Bronchial epithelial cell (primary cell): ENCODE measurements at places on chromosomes 16 and 17.

GRCh38 chr17:46940692-46941404 is 17.9 kb downstream of the GOSR2 start:
- peak; percentile 56 for DNase-seq

DNA sequence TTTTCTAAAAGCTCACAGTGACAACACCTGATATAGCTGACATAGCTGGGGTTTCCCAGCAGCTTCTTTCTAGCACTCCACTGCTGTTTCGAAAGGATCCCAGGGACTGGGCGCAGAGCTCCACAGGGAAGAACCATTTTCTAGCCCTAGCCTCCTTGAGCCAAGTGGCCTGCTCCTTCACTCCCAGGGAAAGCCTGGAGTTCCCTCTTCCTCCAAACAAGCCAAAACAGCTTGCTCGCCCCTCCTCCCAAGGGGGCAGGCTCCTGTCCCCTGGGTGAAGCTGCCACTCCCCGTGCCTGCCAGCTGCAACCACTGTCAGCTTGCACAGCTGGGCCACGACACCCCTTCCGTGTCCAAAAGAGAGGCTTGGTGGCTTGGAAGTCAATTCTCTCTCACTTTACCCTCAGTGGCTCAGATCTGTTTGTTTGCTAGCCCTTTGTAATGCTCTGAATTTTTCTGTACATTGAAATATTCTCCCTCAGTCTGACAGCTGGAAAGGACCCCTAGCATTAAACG is 59.8 kb downstream of the CYTH1 start:
- DNase-seq, result no peak

GRCh38 chr17:74778960-74779359 is 2.8 kb upstream of the NAT9 start:
- DNase-seq, result no peak

- no peak for DNase-seq
Measured at GRCh38 chr16:10022098-10022497, 160.1 kb downstream of the GRIN2A start.

- peak; percentile 91 for DNase-seq
Measured at GRCh38 chr16:21611198-21611555, 11.8 kb downstream of the METTL9 start.

- DNase-seq, result peak; percentile 83
Measured at GRCh38 chr16:83952940-83953795, at the start of gene OSGIN1. Gene OSGIN1 (plus strand): TSS chr16:83953240. CDS start chr16:83957672, 4,432 bp downstream.

DNA sequence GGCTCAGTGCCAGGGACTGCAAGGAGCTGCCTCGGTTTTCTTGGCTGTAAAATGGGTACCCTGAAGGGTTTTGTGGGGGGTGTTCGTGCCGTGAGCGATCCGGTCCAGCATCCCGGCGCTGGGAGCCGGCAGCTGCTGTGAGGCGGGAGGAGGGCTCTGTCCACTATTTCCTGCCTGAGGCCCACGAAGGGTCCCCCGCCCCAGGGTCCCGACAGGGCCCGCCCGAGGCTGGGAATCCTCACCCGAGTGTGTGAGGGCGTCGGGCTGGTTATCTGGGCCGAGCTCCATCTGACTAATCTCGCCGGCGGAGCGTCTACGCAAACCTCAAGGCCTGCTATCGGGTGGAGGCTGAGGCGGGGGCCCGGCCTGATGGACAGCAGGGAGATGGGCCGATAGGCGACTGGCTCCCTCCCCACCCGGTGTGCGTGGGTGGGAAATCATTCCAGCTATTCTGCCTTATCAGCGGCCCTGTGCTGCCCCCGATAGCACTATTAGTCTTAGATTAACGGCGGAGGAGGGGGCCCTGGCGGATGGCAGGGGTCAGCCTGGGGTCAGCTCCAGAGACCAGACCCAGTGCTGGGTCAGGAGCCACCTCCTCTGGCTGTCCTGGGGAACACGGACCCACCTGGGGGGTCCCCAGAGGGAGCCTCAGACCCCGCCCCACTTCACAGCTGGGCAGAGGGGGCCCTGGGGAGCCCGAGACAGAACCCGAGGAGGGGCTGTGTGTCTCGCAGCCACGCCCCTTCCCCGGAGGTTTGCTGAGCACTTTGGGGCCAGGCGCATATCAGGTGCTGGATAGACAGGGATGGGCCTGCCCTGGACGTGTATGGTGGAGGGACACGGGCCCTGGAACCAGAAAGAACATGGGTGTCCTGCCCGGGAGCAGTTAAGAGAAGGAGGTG is 44.7 kb downstream of the ZFPM1 start:
- DNase-seq, result no peak

GRCh38 chr16:28196387-28196987 is 15.3 kb downstream of the XPO6 start:
- no peak for DNase-seq

GRCh38 chr17:63390090-63390489 is 56.0 kb downstream of the CYB561 start:
- DNase-seq, result no peak

- DNase-seq, result no peak
Measured at GRCh38 chr16:75635036-75635435, 12.0 kb upstream of the ADAT1 start.

DNA sequence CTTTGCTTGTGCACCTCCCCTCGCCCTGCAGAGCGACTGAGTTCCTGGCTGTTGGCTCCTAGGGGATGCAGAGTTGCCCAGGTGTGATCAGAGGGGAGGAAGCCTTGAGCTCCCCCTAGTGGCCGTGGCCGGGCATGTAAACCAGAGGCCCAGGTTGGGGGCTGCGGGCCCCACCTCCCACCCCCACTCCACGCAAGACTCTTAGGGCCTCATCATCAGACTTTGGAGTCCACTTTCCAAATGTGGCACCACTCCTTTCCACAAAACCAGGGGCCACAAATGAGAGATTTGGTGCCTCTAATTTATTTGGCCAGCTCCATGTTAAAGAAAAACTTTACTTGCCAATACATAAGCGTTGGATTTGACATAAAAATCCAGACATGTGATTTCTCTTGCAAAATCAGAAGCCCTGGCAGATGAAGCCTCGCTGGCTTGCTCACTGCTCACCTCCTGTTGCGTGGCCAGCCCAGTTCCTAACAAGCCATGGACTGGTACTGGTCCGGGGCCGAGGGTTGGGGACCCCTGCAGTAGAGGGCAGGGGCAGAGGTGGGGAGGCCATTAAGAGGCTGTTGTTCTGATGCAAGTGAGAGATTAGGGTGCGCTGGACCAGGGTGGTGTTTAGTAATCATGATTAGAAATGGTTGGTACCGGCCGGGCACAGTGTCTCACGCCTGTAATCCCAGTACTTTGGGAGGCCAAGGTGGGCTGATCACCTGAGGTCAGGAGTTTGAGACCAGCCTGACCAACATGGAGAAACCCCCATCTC is 28.7 kb upstream of the GAS7 start:
- no peak for DNase-seq

DNA sequence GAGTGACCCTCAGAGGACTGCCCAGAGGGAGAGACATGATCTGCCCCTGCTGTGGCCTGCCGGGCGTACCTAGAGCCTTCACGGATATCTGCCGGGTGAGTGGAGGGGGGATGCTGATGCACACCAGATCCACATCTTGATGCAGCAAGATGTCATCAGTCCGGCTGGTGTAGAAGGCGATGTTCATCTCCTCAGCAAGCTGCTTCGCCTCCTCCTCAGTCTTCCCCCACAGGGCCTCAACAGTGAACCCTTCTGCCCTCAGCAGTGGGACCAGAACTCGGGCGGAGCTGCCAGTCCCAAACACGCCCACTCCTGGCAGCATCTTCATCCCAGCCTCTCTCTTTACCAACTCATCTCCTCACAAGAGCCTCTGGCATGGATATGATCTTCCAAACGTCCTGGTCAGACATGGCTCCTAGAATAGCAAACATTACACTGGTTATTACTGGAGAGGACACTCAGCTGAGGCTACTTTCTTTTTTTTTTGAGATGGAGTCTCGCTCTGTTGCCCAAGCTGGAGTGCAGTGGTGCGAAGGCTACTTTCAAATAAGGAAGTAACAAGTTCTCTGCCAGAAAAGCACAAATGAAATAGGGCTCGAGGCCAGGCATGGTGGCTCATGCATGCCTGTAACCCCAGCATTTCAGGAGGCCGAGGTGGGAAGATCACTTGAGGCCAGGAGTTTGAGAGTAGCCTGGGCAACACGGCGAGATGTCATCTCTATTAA is 18.9 kb downstream of the C16orf86 start:
- DNase-seq, result no peak

GRCh38 chr17:64940055-64940454 is 20.8 kb upstream of the LRRC37A3 start:
- peak; percentile 47 for DNase-seq

GRCh38 chr17:4516735-4517134 is 18.1 kb downstream of the SPNS2 start:
- no peak for DNase-seq

GRCh38 chr16:30372725-30373124 is 1.9 kb upstream of the MYL11 start:
- no peak for DNase-seq

DNA sequence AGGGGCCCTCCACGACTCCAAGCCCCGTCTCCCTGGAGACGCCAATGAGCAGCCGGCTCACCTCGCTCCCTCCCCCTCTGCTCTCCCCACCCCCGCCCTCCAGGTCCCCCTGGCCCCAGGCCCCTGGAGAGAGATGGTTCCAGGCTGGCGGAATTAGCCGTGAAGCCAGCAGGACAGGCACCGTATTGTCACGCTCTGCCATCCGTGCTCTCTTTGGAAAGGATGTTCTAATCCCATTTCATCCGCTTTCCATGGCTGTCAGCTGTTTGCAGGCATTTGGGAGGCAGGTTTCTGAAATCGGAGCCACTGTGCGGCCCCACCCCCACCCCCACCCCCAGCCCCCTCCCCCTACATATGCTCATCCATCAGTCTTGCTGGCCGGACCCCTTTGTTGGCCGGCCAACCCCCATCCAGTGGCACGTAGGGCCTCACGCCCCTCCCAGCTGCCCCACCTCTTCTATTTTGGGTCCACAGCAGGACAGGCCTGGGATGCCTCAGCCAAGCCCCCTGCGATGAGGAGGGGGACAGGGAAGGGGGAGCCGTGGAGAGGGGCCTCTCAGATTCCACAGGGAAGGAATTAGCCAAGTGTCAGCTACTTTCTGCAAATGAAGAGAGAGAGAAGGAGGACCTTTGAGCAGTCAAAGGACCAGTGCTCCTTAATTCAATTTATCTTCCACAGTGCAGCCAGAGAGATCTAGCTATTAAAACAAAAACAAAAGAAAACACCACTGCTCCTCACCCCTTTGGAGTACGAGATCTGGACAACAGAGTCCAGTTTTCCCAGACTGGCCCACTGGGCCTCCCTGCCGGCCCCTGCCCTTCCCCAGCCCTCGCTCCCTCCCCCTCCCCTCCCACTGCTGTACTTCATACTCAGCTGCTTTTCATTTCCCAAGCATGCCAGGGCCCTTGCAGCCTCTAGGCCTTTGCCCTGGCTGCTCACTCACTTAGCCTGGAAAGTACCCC is 30.7 kb downstream of the SDK2 start:
- DNase-seq, result no peak

DNA sequence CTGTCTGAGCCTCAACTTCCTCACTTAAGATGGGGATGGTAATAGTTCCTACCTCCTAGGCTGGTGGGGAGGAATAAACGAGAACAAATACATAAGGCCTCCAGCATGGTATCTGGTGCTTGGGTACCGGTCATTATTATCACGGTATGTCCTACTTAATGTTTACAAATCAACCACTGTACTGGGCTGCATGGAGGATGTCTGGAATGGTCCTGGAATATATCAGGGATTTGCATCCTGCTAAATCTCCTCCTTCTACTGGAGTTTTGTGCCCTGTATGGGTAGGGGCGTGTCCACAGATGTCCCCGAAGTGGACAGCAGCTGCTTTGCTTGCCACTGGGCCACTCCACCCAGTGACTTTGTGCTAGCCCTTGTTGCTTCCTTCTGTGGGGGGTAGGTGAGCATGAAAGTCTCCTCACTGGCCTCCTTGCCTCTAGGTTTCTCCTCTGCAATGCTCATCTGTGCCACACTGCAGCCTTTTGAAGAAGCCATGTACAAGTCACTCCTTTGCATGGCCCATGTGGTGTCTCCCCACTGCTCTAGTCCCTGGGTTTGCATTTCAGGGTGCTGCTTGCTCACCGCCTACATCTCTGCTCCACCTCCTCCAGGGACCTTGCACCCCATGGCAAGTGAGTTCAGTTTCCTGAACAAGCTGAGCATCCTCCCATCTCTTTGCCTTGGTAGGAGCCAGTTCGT is 2.2 kb upstream of the CMIP start:
- no peak for DNase-seq

- DNase-seq, result no peak
Measured at GRCh38 chr16:10608687-10609401, 28.4 kb upstream of the EMP2 start.

DNA sequence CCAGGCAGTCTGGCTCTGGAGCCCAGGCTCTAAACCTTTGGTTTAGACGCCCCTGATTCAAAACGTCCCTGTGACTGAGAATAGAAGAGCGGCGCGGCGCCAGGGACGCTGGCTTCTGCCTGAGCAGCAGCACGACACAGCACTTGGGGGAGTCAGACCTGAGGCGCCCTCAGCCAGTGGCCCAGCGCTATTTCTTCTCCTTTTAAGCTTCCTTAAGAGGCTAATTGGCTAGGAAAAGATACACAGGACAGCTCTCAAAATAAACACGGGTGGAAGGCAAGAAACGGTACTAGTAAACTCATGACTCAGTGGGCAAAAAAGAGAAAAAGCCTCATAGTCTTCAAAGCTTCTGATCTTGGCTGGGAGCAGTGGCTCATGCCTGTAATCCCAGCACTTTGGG is 34.9 kb downstream of the GTF3C1 start:
- no peak for DNase-seq

DNA sequence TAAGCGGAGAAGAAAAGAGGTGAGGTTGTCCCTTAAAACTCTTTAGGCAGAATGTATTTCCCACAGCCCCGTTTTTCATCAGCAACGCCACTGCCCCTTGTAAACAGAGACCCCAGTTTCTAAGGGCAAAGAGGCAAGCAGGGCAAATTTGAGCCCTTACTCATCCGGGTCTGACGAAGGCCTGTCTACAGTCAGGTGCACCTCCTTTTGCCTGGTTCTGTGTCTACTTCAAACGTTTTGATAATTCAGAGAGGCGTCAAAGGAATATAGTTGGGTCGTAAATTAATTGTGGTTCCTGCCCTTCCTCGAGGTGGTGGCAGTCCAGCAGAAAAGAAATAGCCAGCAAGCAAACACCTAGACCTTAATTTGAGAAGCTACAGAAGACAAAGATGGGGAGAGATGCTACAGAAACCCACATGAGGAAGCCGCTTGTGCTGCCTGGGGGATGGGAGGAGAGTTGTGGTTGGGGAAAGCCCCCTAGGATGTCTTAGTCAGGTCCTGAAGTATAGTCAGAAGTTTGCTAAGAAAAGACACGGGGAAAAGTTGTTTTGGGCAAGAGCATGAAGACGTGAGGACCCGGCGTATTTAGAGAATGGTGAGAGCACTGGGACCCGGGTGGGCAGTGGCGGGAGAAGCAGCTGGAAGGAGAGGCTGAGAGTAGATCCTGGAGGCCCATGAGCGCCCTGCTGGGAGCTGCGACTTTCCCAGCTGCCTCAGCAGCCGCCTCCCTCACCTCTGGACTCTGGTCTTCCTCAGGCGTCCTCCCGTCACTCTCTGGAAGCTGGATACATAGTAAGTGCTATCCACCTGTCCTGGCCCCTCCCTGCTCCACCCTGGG is 2.4 kb downstream of the FBRS start:
- peak; percentile 29 for DNase-seq

- DNase-seq, result no peak
Measured at GRCh38 chr16:8600144-8600775, 9.9 kb upstream of the TMEM114 start.
